LHCN-M2 (cell line): ENCODE measurements at places on chromosomes 7 and 10. TPM values are rescaled to one million over a fixed set of nuclear protein-coding genes. Genes with fewer than 3 reads are reported as not detected.

ARL4A gene
- 37.0 and 38.3 TPM in 2 replicates for total RNA-seq

CDHR1 gene
- total RNA-seq, result not detected in 2 replicates

TMEM229A gene
- total RNA-seq, result not detected in 2 replicates

BAMBI gene
- total RNA-seq, result 0.80 and 1.7 TPM in 2 replicates

CHAT gene
- not detected in 2 replicates for total RNA-seq

EVX1 gene
- total RNA-seq, result not detected in 2 replicates

DNA sequence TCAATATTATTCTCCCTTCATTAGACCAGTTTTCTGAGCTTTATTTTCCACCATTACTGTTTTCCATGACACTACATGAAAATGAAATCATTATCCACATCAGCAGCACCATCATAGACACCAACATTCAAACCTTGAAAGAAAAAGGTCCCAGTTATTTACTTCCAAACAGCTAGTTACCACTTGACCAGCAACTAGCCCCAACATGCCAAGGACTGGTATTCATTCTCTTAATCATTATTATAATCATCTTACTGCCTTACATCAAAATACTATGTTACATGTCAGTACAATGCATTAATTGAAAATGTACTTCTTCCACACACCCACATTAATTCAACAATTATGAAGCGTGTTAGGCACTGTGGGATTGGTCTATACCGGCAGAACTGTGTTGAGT, 199.4 kb downstream of the TSPAN12 start:
- no peak for DNase-seq

DNA sequence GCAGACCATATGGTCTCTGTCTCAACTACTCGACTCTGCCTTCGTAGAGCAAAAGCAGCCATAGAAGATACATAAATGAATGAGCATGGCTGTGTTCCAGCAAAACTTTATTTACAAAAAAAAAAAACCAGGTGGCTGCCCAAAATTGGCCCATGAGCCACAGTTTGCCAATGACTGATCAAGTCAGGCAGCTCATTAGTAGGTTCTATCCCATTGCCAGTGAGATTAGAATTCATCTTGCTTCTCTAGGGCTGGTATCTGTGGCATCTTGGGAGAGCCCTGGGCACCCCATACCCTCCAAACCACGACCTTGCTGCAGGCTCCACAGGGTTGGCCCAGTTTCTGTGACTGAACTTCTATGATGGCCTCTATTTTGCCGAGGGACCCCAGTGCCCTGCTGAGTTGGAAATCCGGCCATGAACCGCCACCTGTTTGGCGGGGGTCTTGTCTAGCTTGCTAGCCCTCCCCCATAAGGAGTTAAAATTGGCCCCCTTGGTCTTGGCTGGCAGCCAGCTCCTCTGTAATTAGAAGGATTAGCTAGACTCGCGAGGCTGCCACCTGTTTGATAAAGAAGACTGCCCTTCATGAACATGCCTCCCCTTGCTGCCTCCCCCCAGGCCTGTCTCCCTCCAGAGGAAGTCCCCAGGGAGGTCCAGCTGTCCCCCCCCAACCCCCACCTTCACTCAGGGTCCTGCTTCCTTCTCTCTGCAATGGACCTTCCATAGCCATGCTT, 83.9 kb downstream of the CHN2 start:
- DNase-seq, result no peak

GRCh38 chr7:29254591-29254990, 60.0 kb downstream of the CHN2 start:
- DNase-seq, result no peak

DNA sequence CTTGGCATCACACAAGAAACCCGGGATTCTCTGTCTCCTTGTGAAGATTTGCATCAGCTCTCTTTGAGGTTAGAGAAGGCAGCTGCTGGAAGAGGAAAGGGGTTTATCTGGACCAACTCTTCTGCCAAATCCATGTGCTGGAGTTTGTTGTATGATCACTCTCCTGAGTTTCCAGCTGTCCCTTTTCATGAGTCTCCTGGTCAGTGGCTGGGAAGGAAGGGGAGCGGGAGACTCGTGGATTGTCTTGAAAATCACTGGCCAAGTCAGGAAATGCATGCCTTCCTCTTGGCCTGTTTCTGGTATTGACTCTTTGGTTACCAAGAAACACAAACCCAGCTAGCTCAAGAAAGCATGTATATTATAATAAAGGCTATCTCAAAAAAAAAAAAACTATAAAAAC, 38.8 kb downstream of the TACR2 start:
- peak; percentile 76 for DNase-seq

GRCh38 chr7:53422291-53422690, 386.9 kb downstream of the POM121L12 start:
- no peak for DNase-seq
